Osteocyte (in vitro differentiated cells): ENCODE measurements at places on chromosomes 16 and 17. TPM values are rescaled to one million over a fixed set of nuclear protein-coding genes. Genes with fewer than 3 reads are reported as not detected.
A peak's percentile ranks its signal among the peaks of the same experiment; 100 is the strongest.

Gene RHBDL3
- 0.11 TPM in 1 of 2 replicates, not detected in the other for total RNA-seq

Gene MYH2
- total RNA-seq: not detected in 2 replicates

Gene TNFSF12
- total RNA-seq: 14.6 and 15.0 TPM in 2 replicates

Gene B3GNT9
- 44.1 and 44.9 TPM in 2 replicates for total RNA-seq

Gene SCN4A
- not detected in 2 replicates for total RNA-seq

- DNase-seq: no peak
Measured at GRCh38 chr16:56848029-56848936, 16.7 kb upstream of the SLC12A3 start.

GRCh38 chr17:50911890-50912289 lies 45.7 kb upstream of the TOB1 start:
- DNase-seq: no peak

- no peak for DNase-seq
Measured at GRCh38 chr17:47708312-47708863, 14.4 kb downstream of the TBKBP1 start.

GRCh38 chr16:56835320-56835719 lies 29.7 kb upstream of the SLC12A3 start:
- DNase-seq: no peak

DNA sequence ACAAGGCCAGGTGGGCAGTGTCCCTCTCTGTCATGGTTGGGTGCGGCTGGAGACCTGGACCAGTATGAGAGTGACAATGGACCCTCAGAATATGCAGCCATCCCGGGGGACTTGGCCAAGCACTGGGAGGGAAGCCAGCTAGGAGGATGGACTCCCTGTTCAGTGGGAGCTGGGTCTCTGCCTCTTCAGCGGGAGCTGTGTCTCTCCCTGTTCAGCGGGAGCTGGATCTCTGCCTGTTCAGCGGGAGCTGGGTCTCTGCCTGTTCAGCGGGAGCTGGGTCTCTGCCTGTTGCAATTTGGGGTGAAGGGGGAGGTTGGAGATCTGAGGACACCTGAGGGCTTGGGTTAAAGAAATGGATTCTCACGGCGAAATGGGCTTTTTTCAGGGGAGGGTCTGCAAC lies 3.8 kb upstream of the PRSS33 start:
- no peak for DNase-seq

- peak; percentile 81 for DNase-seq
Measured at GRCh38 chr17:31917065-31917529, 15.6 kb upstream of the UTP6 start.

DNA sequence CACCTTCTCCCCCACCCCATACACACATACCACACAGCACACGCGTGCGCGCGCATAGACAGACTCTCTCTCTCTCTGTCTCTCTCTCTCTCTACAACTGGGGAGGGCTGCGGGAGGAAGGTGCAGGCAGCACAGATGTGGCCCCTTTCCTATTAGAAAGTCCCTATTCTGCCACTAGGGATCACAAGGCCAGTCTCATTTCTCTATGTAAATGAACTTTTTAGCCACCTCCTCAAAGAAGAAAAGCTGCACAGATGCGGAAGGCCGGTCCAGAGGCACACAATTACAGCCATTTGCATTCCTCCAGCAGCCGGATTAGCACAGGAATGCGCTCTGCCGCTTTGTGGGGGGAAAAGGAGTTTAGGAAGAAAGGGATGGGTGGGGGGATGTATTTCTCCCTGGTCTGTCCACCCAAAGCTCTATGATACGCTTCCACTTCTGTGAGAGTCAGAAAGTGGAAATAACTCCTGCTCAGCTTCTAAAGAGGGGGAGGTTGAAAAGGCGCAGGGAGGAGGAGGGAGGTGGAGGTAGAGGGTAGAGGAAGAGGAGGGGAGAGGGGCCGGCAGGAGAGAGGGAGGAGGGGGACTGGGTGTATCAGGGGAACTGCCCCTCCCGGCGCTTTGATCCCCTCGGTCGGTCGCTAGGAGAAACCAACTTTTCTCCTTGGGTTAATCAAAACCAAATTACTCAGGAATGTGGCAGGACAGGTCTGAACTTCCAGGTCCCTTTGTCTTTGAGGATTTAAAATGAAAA lies 11.7 kb downstream of the ZFHX3 start:
- no peak for DNase-seq

- no peak for DNase-seq
Measured at GRCh38 chr16:19482291-19482690, 39.6 kb downstream of the GDE1 start.

DNA sequence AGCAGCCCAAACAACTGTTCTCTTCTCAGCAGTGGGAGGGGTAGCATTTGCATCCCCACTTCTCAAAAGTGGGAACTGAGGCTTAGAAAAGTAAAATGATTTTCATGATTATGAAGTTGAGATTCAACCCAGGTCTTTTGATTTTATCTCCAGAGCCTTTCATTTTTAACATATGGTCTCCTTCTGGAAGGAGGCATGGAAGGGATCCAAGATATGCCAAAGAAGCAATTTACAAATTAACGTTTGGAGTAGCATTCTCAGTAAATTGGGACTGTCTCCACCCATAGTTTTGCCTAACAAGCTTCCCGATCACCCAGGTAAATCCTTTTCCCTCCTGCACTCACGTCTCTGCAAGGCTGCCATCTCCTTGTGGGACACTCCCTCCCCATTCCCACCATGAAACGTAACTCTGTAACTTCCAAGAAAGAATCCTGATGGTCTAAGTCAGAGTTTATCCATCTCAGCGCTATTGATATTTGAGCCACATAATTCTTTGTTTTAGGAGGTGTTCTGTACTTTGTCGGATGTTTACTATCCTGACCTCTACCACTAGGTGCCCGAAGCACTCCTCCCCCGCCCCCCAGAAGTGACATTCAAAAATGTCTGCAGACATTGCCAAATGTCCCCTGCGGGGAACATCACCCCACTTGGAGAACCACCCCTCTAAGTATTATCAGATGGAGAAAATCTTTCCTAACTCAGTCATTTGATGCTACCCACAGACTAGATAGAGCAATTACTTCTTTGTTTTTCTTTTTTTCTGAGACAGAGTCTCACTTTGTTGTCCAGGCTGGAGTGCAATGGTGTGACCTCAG lies 32.9 kb upstream of the NFAT5 start:
- DNase-seq: no peak

DNA sequence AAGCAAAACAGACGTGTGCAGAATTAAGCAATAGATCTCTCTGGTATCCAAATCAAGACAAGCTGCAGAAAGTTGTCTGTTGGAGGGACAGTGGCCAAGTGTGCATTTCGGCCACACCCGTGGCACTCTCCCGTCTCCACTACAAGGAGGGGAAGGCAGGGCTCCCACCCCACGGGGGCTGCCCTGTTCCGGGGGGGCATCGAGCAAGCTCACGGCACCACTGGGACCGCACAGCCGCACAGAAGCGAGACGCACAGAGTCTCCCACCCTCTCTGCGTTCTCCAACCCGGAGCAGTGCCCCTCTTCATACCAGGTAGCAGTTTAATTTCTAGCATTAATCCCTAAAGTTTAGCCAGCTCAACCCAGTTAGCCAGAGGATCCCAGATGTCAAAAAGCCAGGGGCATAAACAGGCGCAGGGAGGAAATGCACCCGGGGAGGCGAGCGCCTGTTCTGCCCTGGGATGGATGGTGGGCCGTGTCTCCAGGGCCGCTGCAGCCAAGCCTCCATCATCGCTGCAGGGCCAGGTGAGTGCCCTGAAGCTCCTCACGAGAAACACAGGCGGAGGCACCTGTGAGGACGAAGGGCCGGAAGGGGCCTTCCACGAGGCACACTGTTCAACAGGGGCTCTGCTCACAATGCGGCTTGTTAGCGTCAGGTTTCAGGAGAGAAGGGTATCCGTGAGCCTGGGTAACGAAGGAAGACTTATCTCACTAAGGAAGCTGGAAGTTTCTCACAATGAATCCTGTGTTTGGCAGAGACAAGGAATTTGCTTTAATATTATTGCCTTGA lies 42.1 kb upstream of the METRNL start:
- DNase-seq: peak; percentile 71

- no peak for DNase-seq
Measured at GRCh38 chr17:42563543-42563942, 1.6 kb downstream of the COASY start.

DNA sequence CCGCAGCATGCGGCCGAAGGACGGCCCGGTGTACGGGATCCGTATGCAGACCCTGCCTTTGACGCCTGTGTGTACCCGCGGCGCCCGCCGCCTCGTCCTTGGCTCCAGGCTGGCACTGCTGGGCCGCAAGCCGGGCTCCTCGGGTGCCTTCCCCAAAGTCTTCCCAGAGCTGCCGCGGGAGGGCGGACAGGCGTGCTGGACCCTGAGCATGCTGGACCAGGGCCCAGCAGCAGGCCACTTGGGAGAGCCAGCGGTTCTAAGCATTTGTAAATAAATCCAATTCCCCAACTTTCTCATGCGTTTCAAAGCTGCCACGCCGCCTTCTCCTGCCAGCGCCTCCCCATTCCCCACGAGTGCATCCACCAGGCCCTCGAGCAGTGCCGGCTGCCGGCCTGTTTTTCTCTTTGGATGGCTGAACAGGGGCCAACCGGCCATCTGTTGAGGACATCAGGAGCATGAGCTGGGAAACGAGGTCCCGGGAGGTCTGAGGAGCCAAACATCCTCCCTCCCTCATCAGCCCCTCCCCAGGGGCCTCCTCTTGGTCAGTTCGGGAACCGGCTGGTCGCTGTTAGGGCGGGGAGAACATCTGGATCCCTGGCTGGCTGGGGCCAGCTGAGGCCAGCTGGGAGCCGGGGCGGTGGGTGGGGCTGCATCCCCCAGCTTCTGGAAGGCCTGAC lies 20.5 kb upstream of the PABPN1L start:
- no peak for DNase-seq
